ENCODE measurements at places on chromosomes 1 and 21.

- peak; percentile 87 for DNase-seq
These were observed 16.1 kb downstream of the ENSA start for GRCh38 chr1:150613061-150613920.

GRCh38 chr1:216983823-216984222, 260.6 kb upstream of the ESRRG start:
- no peak for DNase-seq

DNA sequence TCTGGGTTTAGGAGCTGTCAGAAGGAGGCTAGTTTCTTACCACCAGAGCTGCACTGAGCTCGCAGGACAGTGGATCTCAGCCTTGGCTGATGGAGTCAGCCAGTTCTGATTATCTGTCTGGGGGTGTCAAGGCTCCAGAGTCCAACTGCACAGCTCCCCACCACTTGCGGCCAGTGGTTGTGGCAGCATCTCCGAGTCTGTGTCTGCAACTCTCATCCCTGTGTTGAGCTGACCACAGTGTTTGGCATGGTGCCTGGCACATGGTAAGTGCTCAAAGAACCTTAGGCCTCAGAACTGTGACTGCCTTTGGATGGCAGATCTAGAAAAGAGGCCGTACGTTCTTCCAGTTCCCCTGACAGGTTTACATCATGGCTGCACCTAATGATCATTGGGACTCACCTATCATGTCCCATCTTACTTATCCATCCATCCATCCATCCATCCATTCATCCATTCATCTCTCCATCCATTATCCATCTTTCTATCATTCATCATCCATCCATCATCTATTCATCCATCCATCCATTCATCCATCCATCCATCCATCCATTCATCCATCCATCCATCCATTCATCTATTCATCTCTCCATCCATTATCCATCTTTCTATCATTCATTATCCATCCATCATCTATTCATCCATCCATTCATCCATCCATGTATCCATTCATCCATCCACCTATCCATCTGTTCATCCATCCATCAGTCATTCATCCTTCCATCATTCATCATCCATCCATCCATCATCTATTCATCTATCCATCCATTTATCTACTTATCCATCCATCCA, 114.5 kb downstream of the CRYAA start:
- no peak for DNase-seq

GRCh38 chr1:198656500-198656932, 17.7 kb downstream of the PTPRC start:
- no peak for DNase-seq

DNA sequence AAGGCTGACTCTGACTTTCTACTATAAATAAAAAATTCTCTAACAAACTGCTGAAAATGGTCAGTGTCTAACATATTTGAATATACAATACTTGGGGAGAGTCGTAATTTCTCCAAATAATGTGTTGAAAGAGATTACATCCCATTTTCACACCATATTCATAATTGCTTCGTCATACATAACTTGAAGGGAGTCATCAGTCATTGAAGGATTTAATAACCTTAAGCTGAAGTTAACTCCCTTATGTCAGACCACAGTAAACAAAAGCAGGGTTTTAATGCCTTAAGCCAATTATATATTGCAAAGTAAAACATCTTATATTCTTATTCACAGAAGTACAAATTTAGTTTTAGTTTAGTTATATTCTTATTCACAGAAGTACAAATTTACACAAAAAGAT, 129.9 kb downstream of the RERE start:
- no peak for DNase-seq

GRCh38 chr1:67708606-67709005, 23.6 kb downstream of the GADD45A start:
- DNase-seq: no peak

- DNase-seq: no peak
These were observed 9.5 kb downstream of the ATP6V1G3 start for GRCh38 chr1:198530953-198531352.

DNA sequence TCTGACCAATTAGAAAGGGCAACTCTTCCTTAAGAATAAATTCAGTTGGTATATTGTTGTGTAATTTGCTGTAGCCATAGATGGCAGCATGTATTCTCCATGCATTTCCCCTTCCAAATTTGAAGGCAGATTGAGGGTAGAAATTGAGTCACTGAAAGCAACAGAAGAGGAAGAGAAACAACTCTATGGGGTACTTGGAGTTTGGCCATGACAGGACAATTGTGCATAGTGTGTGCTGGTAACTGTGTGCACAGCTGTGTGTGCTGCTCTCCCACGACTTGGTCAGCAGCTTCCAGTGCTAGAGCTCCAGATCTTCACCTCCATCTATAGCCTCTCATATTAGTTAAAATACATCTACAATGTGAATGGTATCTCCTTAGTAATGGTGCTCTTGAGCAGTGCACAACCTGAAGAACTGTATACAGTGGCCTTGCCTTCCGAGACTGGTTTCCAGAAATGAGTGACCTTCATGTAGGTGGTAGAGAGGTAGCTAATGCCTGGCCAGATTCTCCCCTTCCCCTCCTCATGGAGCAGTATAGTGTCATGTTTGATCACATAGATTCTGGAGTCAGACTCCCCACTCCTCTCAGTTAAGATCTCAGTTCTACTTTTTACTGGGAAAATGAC, 882 bp upstream of the FCAMR start:
- DNase-seq: no peak

DNA sequence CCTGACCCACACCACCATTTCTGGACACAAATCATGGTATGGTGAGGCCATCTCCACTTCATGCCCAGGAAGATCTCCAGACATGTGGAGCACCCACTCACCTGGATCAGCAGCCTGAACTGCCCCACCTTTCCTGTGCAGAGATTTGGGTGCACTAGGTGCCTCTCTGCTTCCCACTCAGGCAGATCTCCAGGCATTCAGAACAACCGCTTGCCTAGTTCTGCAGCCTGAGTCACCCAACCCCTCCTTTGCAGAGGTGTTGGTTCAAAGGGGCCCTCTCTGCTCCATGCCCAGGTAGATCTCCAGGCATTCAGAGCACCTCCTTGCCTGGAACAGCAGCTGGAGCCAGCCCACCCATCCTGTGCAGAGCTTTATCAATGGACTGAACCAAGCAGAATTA, 620.8 kb downstream of the LRRIQ3 start:
- no peak for DNase-seq

- no peak for DNase-seq
These were observed 48.4 kb downstream of the TRMT1L start for GRCh38 chr1:185108321-185108720.

DNA sequence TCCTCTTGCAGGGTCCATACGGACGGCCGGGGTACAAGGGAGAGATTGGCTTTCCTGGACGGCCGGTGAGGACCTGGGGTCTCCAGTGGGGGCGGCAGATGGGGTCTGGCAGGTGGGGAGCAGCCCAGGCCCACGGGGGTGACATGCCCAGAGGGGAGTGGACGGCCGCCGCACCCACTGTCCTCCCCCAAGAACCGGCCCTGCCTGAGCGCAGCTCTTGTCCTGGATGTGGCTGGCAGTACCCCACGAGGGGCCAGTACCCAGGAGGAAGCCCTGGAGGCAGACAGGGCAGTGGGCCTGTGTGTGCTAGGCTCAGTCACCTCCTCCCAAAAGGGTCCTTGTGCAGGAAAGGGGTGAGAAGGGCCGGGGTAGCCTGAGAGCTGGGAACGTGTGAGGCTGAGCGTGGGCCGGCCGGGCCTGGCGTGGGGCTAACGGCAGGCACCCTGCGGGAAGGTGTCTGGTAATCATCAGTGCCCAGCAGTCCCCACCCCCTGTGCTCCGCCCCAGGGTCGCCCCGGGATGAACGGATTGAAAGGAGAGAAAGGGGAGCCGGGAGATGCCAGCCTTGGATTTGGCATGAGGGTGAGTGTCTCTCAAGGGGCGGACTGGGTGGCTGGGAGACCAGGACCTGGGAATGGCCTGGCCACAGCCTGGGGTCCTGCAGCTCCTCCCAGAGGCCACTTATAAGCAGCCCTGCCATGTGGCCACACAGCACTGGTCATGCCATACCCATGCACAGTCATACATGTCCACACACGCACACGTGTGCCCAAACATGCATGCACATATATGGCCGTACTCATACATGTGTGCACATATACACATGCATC, 47.2 kb downstream of the SLC19A1 start:
- DNase-seq: no peak

Data from COLO829 (cell line).